ENCODE measurements at places on chromosomes 7 and 10.
A peak's percentile ranks its signal among the peaks of the same experiment; 100 is the strongest.

GRCh38 chr10:29691564-29692072 is 56.8 kb upstream of the SVIL start:
- no peak for DNase-seq

- DNase-seq: no peak
These were observed 121.2 kb upstream of the FOXP2 start for GRCh38 chr7:114293289-114294012.

DNA sequence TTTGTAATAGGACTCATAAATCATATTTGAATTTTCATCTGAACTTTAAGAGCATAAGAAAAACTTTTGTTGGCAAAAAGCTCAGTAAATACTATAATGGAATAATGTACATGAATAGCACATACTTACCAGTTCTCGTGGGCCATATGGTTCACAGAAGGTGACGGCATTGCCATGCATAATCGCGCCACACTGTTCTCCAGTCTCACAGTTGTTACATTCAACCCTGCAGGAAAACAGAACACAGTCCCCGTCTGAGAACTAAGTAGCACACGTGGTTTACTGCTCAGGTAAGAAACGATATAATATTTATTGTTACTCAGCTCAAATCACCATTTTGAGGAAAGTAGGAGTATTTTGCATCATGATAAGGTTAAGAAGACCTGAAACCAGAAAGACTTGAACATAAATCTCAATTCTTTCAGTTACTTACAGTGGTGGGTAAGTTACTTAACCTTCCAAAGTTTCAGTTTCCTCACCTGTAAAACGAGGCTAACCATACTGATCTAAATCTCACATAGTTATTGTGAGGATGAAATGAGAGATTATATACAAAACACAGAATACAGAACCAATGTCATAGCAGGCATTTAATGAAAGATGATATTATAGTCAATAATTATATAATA is 261.4 kb downstream of the RELN start:
- DNase-seq: no peak

DNA sequence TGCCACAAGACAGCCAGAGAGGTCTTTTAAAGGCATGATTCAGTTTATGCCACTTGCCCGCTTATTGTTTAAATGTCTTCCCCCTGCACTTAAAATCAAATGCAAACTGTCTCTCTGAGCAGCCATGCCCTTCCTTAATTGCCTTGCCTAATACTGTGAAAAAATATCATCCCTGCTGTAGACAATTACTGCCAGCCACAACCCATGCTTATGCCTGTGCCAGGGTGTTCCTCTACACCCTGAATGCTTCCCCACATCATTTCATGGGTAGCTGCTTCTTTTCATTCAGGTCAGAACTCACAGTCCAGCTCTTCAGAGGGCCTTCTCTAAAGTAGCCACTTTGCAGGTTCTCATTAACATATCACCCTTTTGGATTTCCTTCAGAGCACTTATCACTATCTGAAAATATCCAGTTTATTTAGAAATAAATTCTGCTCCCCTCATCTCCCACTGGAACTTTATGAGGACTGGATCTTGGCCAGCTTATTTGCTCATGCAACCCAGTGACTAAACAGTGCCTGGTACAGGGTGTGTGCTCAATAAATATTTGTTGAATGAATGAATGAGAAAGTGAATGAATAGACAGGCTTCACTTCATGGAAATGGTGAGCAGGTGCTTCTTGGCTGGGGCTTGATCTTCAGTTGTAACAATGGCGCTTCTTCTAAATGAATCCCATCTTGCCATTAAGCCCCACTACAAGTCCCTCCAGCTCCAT is 162.4 kb upstream of the MDFIC start:
- no peak for DNase-seq

- no peak for DNase-seq
These were observed 19.0 kb downstream of the MDH2 start for GRCh38 chr7:76066716-76067503.

- DNase-seq: no peak
These were observed 1077.6 kb downstream of the TYW1 start for GRCh38 chr7:68074242-68074641.

DNA sequence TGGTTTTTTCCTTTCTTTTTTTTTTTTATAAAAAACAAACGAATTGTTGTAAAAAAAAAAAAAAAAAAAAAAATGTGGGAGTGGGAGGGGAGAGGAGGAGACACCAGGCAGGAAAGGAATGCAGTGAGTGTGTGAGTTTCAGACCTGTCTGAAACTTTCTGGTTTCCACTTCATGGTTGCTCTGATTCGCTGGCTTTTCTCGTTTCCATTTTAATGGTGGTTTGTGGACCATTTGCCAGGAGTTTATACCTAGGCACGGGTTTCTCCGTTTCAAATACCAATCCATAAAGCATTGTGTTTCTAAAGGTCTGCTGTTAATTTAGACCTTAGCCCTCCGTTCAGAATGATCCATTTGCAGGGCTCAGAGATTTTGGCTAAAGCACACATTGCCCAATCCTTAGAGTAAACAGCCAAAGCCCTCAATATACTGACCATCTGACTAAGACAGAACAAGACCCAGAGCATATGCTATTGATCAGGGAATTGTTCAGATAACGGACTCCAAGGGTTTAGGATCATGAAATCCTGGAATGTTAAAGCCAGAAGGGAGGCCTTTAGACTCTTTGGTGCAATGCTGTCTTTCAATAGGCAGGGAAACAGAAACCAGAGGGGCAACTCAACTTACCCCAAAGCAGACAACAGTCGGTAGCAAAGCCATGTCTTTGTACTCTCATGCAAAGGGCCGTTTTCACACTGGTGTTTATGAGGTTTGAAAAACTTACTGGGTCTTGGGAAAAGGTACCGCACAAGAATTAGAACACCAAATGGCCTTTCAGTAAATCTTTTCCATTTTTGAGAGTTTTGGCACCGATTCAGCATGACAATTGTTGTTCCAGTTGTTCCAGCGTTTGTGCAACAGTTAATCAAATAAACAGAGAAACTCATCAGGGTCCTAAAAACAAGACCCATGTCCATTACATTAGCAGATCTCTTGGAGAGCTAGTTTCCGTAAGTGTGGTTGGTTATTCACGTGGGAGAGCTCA is 94.3 kb upstream of the AGBL3 start:
- DNase-seq: no peak

DNA sequence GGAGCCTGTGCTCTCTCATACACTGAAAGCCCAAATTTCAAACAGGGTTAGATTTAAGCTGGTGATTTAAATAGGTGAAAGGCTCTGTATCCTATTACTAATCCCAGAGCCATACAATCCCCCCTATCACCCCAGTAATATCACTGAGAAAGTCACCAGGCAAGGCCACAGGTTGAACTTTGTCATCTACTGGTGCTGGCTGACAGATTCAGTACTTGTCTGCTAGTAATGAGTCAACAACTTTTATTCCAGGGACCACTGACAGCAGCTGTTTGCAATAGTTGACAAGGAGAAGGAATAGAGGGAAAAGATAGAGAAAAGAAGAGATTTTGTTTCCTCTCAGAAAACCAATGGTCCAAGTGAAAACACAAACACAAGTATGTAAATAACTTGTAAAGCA is 10.4 kb downstream of the ASB15 start:
- no peak for DNase-seq

DNA sequence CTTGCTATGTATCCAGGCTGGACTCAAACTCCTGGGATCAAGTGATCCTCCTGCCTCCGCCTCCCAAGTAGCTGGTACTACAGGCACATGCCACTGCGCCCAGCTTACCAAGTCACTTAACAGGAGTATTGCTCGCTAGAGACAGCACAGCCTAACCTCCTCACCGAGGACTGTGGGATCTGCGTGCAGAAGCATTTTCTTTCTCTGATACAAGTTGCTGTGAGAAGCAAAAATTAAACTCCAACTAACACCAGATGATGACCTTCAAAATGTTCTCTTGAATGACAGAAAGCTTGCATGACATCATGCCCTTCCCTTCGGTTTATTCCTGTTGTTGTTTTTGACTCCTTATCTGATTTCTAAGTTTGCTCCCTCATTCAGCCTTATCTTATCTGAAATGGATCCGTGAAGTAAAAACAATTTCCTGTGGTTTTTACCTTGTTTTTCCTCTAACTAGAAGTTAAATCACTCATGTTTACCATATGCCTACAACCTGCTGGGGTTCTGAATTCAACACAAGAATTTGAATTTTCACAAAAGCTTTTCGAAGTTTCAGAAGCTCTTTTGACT is 94.4 kb upstream of the KIF5B start:
- DNase-seq: no peak

- no peak for DNase-seq
These were observed 168.6 kb downstream of the CTNNA3 start for GRCh38 chr10:67527351-67527750.

DNA sequence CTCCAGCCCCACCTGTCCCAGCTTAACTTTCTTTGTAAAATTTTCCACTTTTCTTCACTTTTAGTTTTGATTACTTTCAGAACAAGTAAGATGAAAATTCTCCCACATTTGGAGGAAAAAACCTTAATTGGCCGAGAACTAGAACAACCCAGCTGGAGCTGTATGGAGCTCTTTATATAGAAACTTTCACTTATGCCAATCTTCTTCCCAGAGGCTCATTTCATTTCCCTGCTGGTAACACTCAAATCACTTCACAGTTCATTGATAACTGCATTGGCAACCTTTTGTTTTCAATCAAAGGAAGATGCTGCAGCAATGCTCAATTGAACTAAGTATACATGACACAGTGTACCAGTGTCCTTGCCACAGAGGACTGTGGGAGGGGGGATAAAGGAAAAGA is 176.2 kb upstream of the NOBOX start:
- DNase-seq: no peak

DNA sequence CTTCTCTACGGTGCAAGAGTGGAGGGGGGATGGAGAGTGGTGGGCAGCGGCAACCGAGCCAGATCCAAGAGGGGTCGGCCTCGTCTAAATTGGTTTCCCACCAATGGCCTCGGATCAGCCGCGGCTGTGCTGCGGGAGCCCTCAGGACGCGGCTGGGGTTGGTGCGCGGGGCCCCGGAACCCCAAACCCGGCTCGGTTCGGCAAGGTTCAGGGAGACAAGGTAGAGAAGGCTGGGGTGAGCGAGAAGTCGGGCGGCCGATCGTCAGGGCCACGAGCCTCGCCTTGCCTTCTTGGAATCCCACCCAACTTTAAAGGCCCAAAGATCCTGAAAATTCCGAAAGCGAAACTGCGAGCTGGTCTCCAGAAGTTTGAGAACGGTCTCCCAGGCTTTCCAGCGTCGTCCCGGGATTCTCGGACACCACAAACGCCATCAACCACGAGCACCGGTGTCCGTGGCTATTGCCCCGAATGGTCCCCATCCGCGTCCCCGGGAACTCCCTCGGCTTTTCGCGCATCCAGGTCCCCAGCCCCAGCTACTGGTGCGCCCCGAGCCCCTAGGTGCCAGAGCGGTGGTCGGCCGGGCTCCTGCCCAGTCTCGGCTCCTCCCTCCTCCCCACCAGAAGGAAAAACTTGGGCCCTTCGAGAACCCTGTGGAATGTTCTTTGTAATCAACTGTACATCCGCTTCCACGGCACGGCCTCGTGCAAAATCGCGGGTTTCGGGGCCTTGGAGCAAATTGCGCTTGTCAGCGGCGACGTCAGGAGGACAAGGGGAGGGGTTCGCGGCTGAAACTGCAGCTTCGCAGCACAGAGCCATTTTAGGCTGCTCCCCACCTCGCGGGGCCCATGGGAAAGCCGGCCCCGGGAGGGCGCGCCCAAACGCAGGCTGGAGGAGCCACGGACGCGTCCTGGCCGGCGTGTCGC is 3.2 kb downstream of the SFMBT2 start:
- DNase-seq: peak; percentile 60

DNA sequence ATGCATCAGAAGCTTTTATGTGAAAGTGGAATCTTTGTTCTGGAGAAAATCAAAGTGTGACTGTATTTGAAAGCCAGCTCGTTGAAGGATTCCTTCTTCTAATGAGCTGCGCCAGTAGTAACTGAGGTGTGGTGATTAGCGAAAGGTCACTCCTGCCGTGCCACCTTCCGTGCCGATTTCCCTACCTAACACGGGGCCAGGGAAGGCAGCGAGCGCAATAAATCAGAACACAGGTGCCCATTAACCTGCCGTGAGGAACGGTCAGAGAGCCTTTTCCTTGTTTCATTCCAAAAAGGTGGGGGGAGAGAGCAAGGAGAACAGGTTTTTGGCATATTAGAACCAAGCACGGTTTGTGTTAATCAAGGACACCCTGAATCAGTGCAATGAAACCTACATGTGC is 258.0 kb downstream of the CELF2 start:
- no peak for DNase-seq

DNA sequence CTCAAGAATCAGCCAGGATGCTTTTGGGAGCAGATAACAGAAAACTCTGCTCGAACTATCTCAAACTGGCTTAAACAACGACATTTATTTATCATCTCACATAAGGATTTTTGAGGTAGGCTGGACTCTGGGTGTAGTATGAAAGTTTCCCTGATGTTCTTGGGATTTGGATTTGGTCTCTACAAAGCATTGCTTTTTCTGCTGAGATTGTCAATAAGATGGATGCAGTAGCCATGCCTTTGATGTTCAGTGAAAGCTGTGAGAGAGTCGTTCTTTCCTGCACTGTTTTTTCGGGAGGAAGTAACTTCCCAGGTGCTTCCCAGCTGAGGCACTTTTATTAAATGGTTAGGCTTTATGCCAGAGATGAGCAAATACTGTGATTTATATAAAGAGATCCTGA is 181.1 kb downstream of the PRKG1 start:
- no peak for DNase-seq

DNA sequence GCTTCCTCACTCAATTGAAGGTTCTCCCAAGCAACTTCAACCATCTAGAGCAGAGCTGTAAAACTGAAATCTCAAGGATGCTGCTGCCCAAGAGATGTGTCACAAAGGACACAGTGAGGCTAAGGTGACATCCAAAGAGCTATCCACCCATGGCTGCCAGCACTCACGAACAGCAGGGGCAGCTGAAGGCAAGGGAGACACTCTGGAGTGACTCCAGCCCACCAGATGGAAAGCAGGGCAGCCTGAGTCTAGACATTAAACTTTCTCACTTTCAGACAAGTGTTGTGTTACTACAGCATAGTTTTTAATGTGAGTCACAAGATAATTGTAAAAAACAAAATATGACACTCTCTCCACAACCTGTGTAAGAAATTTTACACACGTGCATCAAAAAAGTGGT is 113.5 kb downstream of the LARP4B start:
- DNase-seq: no peak

DNA sequence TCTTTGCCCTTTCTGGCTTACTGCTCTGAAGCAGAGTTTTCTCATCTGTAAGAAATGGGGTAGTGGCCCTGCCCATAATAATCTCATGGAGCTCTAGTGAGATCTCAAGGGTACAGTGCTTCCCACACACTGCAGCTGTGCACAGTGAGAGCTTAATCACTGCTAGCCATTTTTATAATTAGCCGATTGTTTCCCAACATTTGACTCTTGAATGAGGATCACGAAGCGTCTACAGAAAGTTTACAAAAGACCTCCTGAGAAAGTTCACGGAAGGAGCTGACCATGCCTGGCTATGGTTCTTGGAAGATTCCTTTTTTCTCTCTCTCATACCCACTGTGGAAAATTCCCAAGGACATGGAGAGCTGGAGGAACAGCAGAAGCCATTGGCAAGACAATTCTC is 70.4 kb downstream of the FAM171A1 start:
- DNase-seq: no peak

GRCh38 chr7:12094365-12094921 is 116.7 kb upstream of the TMEM106B start:
- DNase-seq: no peak

Data from activated CD4-positive, alpha-beta memory T cell treated with anti-CD3 and anti-CD28 coated beads for 36 hours (primary cell).